ENCODE measurements at places on chromosomes 4 and X.

DNA sequence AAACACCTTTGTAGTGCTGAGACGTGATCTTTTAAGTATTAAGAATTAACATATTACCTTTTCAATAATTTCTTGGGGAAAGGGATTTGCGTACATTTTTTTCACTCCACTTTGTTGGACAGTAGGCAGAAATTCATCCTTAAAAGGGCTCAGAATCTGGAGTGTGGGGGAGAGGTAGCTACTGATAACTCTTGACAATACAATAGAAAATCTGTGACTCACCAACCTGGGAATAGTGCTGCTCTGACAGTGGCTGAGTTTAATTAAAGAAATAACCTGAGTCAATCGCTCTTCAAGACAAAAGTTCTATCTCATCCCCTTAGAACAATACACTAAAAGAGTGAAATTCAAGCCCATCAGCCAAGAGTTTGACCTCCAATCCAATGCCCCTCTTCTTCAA is 60.2 kb downstream of the SLC9A7 start:
- no peak for DNase-seq

GRCh38 chr4:5887011-5887360 is 5.9 kb downstream of the CRMP1 start:
- peak; percentile 67 for DNase-seq

DNA sequence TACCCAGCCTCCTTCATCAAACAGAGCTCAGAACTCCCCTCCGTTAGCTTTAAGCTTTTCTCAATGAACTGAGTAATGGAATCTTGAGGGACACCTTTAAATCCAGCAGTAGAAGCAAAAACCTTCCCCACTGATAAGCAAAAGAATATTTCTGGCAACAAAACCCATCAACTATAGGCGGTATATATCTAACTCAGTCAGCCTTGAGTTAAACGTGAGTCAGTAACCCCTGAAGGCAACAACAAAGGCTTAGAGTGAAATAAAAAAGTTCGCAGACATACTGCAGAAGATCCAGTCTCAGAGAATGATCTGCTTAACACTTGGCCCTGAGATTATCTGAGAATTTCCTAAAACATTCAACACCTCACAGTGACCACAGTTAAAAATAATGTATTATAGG is 77.2 kb downstream of the DMD start:
- no peak for DNase-seq

DNA sequence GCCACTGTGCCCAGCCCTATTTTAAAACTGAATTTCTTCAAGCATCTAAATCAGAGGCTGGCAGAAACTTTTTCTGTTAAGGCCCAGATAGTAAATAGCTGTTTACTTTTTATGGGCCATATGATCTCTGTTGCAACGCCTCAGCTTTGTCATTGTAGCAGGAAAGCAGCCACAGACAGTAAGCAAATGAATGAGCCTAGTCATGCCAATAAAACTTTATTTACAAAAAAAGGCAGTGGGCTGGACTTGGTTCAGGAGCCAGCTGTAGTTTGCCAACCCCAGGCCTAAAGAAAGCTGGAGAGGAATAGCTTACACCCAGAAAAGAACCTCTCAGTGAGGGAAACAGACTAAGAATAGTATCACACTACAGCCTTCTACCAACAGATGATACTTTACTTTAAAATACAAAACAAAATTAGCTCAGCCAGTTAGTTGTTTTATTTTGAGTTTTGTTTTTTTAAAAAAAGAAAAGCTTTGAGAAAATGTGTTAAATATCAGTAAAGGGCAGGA is 25.5 kb downstream of the CHST7 start:
- no peak for DNase-seq

DNA sequence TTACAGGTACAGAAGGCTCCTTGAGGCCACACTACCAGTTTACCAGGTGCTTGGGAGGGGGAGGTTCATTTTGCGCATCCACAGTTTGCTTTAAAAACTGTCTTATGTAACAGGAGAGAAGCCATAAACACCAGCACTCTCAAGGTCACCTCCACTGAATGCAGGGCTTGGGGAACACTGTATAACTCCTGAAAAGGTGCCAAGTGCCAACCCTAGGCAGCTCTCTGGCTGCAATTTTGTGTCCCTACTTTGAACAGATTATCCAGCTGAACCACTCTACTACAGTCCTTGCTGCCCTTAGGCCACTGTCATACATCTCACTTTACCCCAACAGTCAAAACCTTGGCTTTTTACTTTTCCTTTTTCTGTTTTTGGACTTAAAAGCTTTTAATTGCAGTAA is 507.9 kb downstream of the SMARCA1 start:
- no peak for DNase-seq

GRCh38 chr4:87033902-87034301 is 99.1 kb downstream of the AFF1 start:
- no peak for DNase-seq

- no peak for DNase-seq
Observed at GRCh38 chr4:110902500-110902899, 279.6 kb upstream of the PITX2 start.

- no peak for DNase-seq
Observed at GRCh38 chr4:101993002-101993841, 202.7 kb downstream of the BANK1 start.

DNA sequence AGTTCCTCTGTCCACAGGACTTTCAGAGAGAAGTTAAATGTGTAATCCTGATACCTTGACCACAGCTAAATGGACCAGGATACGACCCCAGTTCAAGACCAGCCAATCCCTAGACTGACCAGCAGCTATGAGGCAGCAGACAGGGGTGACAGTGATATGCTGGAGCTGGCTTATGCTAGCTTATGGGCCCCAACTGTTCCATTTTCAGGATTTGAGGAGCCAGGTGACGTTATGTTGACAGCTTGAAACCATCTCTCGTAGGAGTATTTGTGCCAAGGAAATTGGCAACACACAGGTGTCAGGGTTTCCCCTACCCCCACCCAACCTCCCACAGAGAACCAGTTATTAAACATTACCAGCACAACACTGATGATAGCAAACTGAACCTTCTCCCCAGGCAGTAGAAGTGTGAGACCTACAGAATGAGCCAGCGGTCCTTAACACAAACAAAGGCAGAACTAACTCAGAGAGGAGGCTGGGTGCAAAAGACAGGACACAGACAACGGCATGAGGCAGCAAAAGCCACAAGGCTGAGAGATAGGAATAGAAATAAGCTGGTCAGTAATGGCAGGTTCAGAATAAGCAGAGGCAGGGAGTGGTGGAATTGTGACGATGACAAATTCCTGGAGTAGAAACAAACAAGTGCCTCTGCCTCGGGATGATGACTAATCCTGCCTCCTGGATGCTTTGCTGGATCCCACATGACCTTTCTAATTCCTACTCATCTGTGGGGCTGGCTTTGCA is 85.6 kb upstream of the CPEB2 start:
- DNase-seq, result peak; percentile 27

DNA sequence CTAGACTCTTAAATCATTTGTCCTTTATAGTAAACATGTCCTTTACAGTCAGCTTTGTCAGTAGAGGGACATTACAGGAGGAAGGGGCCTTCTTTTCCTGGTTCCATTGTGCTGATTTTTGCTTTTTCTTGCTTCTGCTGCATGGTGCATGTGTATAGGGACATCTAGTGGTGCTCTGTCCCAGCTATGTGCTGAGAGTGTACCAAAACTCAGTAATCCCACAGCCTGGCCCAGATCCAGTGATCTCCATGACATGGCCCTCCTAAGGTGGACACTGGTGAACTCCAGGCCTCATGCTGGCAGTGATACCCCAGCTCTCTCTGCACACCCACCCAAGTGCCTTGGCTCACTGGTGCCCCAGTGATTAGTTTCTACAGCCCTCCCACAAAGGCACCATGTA is 45.2 kb downstream of the MAGEB17 start:
- no peak for DNase-seq

- DNase-seq, result no peak
Observed at GRCh38 chr4:7135389-7135746, 57.0 kb upstream of the SORCS2 start.

DNA sequence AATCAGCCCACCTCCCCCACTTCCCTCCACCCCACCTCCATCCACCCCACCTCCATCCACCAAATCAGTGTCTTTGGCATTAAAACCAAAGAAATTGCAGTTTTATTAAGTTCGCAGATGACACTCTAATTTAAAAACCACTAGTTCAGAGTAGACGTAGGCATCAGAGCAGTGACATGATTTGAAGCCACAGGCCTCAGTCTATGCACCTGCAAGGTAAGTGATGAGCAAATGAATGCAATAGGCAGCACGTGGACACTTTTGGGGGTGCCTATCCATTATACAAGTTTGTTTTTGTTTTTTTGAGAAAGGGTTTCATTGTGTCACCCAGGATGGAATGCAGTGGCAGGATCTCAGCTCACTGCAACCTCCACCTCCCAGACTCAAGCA is 88.0 kb upstream of the TRIM2 start:
- DNase-seq, result no peak

All from RPMI8226 (cell line).